ENCODE measurements at places on chromosomes 1 and 21.

DNA sequence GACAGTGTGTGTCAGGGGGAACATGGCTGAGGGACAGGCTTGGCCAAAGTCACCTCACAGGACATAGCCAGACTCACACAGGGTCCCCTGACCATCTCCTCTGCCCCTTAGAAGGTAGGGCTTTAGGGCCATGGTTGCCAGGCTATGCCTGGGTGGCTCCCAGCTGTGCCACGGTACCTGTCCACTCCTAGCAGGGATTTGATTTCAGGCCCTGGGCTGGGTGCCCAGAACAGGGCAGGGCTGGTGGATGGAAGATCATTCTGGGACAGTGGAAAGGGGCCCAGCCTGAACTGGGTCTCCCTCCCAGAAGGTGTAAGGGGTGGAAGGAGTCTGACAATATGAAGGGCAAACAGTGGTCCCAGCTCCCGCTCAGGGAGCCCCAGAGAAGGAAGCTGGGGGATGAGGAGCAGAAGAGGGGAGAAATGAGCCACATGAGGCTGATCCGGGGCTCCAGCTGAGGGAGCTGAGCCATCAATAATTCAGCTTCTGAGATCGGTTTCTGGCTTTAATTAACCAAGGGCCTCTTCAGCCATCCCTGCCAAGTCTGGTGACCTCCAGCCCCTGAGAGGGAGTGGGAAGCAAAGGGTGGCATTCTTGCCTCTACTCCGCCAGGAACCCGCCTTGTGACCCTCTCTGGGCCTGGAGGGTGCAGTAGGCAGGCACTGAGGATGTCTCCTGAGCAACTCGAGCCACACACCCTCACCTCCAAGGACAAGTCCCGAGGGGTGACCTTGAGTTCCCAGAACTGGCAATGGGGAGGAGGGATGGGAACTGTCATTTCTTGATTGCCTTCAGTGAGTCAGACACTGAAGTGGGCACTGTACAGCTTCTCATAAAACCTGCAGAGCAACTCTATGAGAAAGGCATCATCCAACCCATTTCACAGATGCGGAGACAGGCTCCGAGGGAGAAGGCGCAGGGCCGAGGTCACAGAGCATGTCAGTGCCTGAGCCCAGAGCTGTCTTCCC lies 2.1 kb downstream of the CD164L2 start:
- no peak for DNase-seq

- DNase-seq: no peak
Measured at GRCh38 chr1:28326984-28327383, 1.9 kb upstream of the MED18 start.

- no peak for DNase-seq
Measured at GRCh38 chr1:229981736-229982135, 85.3 kb upstream of the GALNT2 start.

DNA sequence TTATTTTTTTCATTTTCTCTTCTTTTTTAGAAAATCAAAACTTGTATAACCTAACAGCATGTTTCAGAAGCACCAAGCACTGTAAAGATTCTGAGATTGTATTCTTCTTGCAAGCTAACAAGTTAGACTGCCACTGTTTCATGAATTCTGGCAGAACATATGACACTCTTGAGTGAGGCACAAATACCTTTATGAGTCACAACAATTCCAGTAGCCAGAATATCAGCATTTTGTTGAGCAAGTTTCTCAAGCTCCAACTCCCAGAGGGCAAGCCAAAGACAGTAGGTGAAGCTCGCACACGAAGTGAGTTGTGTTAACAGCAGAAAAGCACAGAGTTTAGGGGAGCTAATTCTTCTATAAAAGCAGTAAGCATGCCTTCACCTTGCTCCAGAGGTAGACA lies 268.8 kb upstream of the NCAM2 start:
- DNase-seq: no peak

GRCh38 chr1:56389813-56390212 lies 189.6 kb downstream of the PLPP3 start:
- DNase-seq: no peak

- no peak for DNase-seq
Measured at GRCh38 chr1:171470726-171471125, 14.6 kb upstream of the PRRC2C start.

DNA sequence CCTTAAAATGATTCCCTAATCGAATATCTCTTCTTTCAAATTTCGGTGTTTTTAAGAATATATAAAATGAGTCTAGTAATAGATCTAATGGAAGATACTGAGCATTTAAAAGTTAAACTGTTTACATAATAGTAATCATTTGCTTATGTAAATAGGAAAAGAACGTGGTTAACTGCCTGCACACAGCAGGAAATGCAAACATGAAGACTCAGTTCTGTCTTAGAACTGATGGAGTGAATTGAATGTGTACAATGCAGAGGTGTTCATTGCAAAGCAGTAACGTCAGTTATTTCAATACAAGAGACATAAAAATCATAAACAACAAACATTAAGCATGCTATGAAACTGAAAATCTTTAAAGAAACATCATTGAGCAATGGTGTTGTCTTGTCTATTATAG lies 359.4 kb upstream of the ADAMTS5 start:
- DNase-seq: no peak

- no peak for DNase-seq
Measured at GRCh38 chr1:65940126-65940525, 147.4 kb downstream of the PDE4B start.

- no peak for DNase-seq
Measured at GRCh38 chr1:102724741-102725140, 383.6 kb downstream of the COL11A1 start.

DNA sequence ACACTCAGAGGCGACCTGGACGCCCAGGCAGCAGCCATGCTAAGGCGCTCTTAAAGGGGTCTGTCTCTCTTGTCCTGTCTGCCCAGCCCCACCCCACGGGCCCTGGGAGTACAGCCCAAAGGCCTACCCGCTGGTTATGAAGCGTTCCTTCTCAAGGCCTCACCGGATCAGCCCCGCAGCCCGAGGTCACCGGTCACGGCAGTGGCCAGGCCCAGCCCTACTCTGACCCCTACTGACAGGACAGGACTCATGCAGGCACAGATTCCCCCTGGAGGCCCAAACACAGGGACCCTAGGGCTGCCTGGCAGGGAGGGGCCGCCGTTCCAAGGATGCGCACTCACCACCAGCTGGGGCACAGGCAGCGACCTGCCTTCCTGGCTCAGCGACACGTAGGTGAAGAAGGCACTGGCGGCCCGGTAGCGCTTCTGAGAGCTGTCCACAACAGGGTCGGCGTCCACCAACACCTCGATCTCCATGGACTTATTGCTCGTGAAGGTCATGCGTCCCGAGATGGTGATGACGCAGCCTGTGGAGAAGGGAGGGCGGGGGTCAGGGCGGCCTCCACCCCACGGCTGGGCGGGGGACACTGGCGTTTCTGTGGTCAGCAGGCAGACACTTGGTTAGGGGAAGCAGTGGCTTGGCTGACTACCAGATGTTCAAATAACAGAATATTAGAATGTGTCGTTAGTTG lies 20.0 kb upstream of the GPR153 start:
- peak; percentile 54 for DNase-seq

GRCh38 chr1:150366416-150367296 lies 2.7 kb downstream of the RPRD2 start:
- DNase-seq: no peak

DNA sequence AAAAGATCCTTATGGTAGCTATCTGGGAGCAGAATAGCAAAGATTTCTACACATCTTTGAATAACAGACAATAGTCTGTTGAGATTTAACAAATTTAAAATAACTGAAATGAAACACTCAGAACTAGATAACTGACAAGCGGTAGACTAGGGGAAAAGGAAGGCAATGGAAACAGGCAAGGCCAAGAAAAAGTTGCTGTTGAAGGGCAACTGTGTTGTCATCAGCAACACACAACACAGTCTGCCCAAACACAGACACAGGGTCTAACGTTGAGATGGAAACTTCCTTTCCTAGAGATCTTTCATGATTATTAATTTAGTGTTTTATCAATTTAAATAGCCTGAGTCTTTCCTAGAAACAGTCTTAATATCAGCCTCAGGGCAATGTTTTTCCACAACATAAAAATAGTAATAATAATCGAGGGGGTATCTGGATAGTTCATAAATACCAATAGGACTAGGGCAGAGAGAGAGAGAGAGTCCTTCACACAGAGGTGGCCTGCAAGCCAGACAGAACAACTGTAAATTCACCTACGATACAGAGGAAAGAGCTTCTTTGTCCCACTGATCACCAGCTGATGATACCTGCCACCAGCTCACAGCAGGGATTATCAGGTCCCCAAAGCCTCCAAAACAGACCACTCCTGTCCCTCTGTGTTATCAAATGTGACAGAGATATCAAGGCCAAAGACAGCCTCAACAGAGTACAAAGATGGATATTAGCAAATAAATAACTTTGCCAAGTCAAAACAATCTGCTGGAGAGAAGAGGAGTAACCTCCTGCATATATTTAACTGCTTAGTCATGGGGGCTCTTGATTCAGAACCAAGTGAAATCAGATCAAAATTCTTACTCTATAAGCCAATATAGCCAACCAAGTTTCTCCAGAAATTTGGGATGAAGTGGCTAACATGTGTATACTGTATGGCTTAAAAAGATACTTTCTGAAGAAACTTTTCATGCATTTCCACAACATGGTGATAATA lies 245.3 kb downstream of the SLC45A1 start:
- no peak for DNase-seq

DNA sequence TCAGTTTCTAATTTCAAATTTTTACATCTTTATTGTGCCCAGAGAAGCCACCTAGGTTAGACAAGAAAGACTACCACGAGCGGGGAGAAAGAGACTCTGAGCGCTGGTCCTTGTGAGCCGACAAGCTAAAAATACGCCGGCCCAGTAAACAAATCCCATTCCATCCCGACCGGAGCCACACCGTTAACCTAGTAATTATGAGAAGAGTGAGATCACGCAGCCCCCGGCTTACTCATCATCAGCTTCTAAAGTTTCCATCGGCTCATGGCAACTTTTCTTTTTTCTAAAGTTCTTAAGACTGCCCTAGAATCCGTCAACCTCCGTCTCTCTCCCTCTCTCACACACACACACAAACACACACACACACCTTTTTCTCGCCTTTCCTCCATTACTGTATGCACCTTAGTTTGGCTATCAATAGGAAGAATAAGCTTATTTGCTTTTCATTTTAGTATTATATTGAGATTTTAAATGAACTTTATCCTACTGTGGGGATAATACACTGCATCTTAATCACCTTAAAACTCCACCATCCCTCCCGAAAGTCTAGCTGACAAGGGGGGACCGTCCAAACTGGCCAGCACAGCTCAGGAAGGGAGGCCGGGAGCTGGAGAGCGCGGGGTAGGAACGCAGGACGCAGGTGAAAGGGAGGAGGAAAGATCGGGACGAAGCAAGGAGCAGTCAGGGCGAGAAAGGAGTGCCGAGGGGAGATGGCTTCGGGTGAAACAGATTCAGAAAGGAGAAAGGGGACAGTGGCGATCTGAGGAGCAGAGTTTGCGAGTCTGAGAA lies 728 bp downstream of the OTUD7B start:
- DNase-seq: peak; percentile 27

DNA sequence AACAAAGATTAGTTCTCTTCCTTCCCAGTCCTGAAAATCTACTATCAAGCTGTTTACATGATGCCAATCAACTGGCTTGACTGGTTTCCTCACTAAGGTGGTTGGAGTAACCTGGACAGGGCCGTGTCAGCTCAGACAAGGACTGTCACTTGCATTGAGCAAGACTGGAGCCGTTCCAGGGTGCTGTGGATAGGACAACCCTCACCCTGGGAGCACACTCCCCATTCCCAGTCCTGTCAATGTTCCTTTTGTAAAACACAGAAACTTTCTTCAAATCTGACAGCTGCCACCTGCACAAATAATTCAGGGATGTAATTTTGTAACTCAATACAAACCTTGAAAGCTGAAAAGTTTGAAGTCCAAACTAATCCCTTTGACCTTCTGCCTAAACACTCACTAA lies 31.4 kb downstream of the PLPP3 start:
- no peak for DNase-seq

DNA sequence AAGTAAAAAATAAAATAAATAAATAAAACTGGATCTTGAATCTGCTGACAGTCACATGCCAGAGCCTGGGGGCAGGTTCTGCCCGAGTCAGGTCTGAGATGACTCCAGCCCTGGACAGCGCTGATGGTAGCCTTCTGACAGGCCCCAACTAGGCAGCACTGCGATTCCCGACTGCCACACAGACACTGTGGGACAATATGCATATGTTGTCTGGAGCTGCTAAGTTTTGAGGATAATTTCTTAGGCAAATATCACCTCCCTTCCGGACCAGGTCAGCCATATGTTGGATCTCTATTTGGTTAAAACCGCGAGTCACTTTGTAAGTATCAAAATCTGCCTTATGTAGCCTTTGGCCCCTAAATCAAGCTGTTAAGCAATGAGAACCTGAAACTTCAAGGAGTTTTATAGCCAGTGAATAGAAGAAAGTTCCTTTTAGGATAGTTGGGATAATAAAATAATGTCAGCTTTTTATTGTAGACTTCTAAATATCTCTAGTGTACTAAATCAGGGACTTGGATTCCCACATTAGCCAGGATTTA lies 20.8 kb upstream of the TRIM17 start:
- DNase-seq: peak; percentile 17

DNA sequence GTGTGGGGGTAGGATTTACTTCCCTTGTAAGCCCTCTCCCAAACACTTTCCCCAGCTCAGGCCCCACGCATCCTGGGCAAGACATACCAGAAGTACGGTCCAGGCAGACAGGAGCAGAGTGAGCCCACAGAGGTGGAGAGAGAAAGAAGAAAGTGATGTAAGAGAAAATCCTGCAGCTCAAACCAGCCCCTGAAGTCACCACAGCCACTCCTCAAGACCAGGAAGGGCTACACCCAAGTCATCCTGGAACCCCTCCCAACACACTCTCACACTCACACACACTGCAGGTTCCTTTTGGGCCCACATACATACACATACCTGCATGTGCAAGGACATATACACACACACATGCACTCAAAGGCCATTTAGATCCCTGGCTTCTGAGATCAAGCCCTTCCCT lies 106.8 kb downstream of the SYT2 start:
- DNase-seq: no peak

- DNase-seq: no peak
Measured at GRCh38 chr1:10830961-10831668, 34.7 kb upstream of the CASZ1 start.

- no peak for DNase-seq
Measured at GRCh38 chr1:65704318-65704717, 88.4 kb upstream of the PDE4B start.

- DNase-seq: peak; percentile 64
Measured at GRCh38 chr1:198162091-198162767, 5.4 kb downstream of the NEK7 start.

DNA sequence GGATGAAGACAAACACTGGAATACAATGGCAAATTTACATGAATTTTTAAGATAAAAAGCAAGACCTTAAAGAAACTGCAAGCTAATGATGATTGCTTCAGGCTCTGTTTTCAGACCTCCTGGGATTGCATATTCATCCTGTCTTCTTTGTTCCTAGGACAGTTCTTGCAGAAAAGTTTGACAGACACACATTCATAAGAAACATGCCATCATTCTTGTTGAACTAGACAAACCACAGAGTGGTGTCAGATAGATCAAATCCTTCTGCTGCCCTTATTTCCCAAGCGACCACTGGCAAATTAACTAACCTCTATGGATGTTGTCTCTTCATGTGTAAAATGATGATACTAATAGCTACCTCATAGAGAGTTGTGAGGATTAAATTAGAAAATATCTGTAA lies 181.3 kb downstream of the KCTD3 start:
- DNase-seq: no peak

Measured in Peyer's patch (tissue), 4 donors.